Esophagus squamous epithelium (tissue), 5 donors: ENCODE measurements at places on chromosomes 13 and 19.

GRCh38 chr13:85411591-85411990, 387.6 kb downstream of the SLITRK6 start:
- no peak for DNase-seq

GRCh38 chr19:53177986-53178385, 15.2 kb downstream of the ZNF665 start:
- no peak for DNase-seq

GRCh38 chr19:47581605-47582319, 8.8 kb upstream of the ZNF541 start:
- no peak for DNase-seq

- DNase-seq = no peak
Measured at GRCh38 chr13:109650861-109651260, 135.5 kb downstream of the IRS2 start.

GRCh38 chr19:35027851-35028599, 2.2 kb upstream of the SCN1B start:
- no peak for DNase-seq

DNA sequence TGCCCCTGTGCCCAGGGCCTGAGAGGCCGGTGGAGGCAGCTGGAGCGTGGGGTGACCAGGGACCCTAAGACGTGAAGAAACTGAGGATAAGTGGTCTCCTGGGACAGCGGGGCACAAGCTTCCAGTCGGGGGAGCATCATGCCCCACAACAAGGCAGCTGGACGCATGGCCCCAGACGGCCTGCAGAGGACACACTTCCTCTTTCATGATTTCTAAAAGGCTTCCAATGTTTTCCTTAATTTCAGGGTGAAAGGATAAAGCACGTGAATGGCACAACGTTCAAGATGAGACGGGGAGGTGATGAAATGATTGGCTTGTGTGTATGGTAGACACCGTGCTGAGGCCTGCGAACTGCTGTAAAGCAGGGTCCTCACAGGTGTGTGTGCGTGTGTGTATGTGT, 20.2 kb upstream of the MYDGF start:
- DNase-seq = no peak

- DNase-seq = no peak
Measured at GRCh38 chr13:75071796-75072195, 410.2 kb downstream of the TBC1D4 start.

DNA sequence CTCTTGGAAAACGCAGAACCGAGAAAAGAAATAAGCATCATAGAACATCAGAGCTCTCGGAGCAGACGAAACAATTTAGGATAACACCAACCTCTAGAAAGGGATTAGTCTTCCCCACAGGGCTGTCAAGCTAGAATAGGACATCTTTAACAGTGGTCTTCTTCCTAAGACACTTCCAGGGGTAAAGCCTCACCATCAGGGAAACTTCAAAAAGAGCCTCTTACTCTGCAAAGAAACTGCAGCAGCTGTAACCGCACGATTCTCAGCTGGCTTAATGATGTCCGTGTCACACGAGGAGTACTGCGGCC, 642 bp downstream of the ZNF571 start:
- no peak for DNase-seq

GRCh38 chr13:45812695-45813372, 38.7 kb downstream of the SIAH3 start:
- no peak for DNase-seq

DNA sequence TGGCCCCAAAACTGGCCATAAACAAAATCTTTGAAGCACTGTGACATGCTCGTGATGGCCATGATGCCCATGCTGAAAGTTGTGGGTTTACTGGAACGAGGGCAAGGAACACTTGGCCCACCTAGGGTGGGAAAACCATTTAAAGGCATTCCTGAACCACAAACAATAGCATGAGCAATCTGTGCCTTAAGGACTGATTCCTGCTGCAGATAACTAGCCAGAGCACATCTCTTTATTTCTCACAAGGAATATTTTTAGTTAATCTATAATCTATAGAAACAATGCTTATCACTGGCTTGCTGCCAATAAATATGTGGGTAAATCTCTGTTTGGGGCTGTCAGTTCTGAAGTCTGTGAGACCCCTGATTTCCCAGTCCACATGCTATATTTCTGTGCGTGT, 10.3 kb upstream of the ZNF726 start:
- no peak for DNase-seq

DNA sequence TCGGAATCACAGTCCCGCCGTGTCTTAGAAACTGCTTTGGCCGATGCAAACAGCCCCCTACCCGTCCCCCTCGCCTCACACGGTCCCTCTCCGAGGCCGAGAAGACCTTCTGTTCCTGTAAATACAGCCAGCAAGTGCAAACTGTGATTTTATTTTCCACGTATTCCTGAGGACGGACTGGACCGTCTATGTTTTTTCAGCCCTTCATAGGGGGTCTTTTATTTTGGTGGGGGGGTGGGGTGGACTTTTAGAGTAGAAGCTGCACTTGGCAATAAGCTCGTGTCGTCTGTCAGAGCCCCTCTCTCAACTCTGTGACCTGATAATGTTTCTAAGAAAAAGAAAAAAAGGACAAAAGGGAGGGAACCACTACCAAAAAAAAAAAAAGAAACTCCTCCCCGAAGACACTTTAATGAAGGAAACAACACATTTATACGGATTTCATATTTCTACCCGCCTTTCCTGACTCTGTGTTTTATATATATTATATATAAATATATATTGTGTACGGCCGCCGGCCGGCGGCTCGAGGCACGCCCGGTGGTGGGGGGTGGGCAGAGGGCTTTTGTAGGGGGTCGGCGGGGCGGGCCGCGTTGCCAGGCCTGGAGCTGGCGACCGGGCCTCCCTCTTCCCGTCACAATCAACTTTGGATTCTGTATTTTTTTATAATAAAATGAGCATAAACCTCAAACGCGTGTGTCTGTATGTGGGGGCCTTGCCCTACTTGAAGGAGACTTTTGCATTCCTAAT, 15.2 kb downstream of the EFNA2 start:
- no peak for DNase-seq

GRCh38 chr13:100128373-100128772, 39.5 kb downstream of the PCCA start:
- DNase-seq = no peak

DNA sequence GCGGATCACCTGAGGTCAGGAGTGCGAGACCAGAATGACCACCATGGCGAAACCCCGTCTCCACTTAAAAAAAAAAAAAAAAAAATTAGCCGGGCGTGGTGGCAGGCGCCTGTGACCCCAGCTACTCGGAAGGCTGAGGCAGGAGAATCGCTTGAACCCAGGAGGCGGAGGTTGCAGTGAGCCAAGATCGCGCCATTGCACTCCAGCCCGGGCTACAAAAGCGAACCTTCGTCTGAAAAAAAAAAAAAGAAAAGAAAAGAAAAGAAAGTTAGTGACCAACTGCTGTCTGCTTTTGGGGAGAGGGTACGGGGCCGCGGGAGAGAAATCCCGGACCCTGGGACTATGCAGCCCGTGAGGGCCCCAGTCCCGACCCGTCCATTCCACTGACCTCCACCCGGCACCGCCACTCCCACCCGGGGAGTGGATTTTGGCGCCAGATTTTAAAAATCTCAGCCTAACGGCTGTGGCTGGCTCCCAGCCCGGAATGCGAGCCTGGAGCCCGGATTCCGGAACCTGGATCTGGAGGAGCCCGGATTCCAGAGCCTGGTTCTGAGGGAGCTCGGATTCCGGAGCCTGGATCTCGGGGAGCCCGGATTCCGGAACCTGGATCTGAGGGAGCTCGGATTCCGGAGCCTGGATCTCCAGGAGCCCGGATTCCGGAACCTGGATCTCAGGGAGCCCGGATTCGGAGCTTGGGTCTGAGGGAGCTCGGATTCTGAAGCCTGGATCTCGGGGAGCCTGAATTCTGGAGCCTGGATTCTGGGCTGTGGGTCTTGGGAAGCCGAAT, 6.1 kb upstream of the LMNB2 start:
- no peak for DNase-seq

GRCh38 chr19:58218899-58219298, 9.8 kb upstream of the ZNF544 start:
- DNase-seq = no peak

GRCh38 chr13:106089261-106089980, 446.0 kb downstream of the EFNB2 start:
- DNase-seq = no peak
